ENCODE measurements at places on chromosomes 5 and 9.

DNA sequence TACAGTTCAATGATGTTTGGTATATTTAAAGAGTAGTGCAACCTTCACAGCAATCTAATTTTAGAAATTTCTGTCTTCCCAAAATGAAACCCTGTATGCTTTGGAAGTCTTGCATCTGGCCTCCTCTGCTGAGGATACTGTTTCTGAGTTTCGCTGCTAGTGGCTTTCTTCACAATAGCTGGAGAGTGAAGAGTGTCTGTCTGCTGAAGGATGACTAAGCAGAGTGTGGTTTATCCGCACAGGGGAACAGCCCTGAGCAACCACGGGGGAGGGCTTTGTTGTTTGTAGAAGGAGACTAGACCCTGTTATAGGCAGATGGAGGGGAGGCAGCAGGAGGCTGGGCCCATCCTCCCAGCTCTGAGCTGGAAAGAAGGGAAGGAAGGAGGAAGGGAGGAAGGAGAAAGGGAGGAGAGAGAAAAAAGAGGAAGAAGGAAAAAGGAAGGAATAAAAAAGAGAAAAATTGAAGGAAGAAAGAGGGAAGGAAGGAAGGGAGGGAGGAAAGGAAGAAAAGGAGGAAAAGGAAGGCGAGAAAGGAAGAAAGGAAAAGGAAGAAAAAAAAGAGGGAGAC lies 10.5 kb upstream of the IRX2 start:
- no peak for DNase-seq

DNA sequence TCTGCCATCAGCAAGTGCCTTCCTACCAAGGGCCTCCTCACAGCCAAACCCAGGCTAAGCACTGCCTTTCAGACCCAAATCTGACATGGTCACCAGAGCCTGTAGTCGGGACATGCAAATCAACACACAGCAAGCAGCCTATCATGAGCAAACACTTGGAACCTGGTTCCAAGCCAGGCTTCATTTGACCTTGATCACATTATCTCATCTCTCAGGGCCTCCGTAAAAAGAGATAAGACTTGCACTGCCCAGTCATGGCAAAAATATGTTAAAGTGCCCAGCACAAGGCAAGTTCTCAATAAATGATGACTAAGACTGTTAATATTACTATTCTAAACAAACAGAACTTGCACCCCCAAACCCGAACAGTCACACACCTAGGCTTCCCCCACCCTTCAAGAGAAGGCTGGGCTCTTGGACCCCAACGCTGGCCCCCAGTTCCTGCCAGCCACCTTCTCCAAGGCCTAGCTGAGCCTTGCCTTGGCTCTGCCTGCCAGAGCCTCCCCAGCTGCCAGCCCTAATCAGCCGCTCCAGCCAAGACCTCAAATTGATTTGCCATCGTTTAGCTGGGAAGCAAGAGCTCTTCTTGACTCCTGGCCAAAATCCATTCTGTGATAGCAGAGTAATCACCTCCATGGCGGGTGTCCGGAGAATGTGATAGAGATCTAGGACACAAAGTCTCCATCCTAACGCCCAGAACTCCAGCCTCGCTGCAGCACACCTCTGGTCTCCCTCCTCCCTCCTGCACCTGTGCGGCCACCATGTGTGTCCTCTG lies 18.7 kb downstream of the CPLX2 start:
- no peak for DNase-seq

DNA sequence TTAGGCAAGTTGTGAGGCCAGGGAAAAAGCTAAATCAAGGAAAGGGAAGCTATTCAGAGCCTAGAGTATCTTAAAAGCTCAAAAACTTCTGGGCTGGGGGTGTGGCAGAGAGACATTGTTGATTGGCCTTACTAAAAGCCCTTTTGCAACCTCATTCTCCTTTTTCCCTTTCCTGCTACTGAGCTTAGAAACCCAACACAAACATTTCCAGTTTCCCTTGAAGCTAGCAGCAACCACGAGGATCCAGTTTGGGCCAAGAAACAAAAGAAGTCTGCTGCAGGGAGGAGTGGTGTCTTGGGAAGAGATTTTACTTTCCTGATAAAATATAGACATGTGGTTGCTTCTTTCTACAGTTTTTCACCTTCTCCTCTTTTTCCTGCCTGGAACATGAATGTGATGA lies 135.5 kb upstream of the KLF9 start:
- DNase-seq = no peak

- no peak for DNase-seq
Observed at GRCh38 chr5:65876970-65877369, 49.4 kb upstream of the ERBIN start.

All from activated CD8-positive, alpha-beta T cell treated with anti-CD3 and anti-CD28 coated beads for 36 hours (primary cell).